Small intestine (tissue), 16 donors: ENCODE measurements at places on chromosomes 2 and 18.

GRCh38 chr2:176813621-176814049 lies 399.0 kb upstream of the HNRNPA3 start:
- no peak for DNase-seq

DNA sequence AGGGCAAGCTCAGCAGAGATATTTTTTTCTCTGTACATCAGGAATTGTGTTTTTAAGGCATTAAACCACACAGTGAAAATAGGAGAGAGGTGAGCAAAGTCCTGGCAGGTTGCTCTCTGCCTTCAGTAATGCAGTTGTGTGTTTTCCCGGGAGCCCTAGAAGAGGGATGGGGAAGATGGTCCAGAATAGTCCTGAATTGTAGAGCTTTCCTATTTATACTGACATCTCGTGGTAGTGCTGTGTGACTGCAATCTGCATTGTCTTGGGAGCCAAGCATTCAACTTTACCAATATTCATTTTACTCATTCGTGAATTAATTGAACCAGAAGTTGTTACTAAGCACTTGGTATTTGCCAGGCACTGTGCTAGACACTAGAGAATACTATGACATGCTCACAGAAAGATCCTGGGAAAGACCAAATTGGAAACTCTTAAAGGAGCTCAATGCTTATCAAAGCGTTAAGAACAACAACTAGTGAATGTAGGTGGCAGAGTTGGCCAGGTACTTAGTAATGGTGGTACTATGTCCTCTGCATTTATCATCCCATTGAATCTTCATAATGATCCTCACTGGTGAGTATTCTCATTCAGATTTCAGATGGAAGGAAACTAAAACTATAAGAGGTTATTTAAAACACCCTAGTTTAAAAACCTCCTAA lies 214.6 kb downstream of the TRIB2 start:
- DNase-seq = peak; percentile 22

GRCh38 chr2:187461294-187462261 lies 13.5 kb upstream of the CALCRL start:
- peak; percentile 58 for DNase-seq

GRCh38 chr18:67545681-67546080 lies 29.2 kb upstream of the DSEL start:
- no peak for DNase-seq

DNA sequence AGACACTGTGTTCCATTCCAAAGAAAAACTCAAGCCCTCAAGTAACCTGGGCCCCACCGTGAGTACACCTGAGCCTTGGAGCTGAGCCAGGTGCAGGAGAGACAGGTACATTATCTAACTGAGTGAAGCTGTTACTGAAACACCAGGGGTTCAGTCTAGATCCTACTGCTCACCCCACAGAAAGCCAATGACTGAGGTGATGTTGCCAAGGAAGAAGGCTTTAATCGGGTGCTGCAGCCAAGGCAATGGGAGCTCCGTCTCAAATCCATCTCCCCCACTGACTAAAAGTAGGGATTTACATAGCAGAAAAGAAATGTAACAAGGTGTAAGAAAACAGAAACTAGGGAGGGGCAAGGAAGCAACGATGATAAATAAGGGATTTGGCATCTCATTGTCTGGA lies 15.2 kb upstream of the SLC14A1 start:
- no peak for DNase-seq
